Posterior vena cava (tissue), 2 donors: ENCODE measurements at places on chromosomes 5 and 9. TPM values are rescaled to one million over a fixed set of nuclear protein-coding genes. Genes with fewer than 3 reads are reported as not detected.

The ABCA2 gene
- total RNA-seq: 30.8 TPM

The PCDHB13 gene
- total RNA-seq: 3.9 TPM

The RAD1 gene
- total RNA-seq: 15.8 TPM

The PRDM9 gene
- total RNA-seq: not detected

The SPATA31A3 gene
- total RNA-seq: not detected

The PCDHGA7 gene
- 4.0 TPM for total RNA-seq

The SH3TC2 gene
- total RNA-seq: 0.93 TPM

The RASGEF1C gene
- 0.24 TPM for total RNA-seq

The STARD4 gene
- 21.9 TPM for total RNA-seq

The IFNE gene
- total RNA-seq: not detected

The GDA gene
- total RNA-seq: not detected

The SOHLH1 gene
- total RNA-seq: not detected

The GRXCR2 gene
- not detected for total RNA-seq

The TICAM2 gene
- total RNA-seq: 7.9 TPM

The SLC6A18 gene
- not detected for total RNA-seq

The HAVCR1 gene
- total RNA-seq: 0.19 TPM

The EPB41L4B gene
- total RNA-seq: 0.28 TPM

The CTSL gene
- 176 TPM for total RNA-seq

The CD74 gene
- 566 TPM for total RNA-seq

The ANXA1 gene
- 331 TPM for total RNA-seq

The LAMC3 gene
- 0.29 TPM for total RNA-seq

The LRRTM2 gene
- total RNA-seq: 0.10 TPM

The RASEF gene
- 1.00 TPM for total RNA-seq

The LCP2 gene
- 25.0 TPM for total RNA-seq

The CXCL14 gene
- 52.6 TPM for total RNA-seq

The CHD1 gene
- total RNA-seq: 39.9 TPM

The CER1 gene
- not detected for total RNA-seq

The ZNF462 gene
- 20.0 TPM for total RNA-seq

The SAXO1 gene
- 0.05 TPM for total RNA-seq

The ALDH1A1 gene
- 235 TPM for total RNA-seq

The EHMT1 gene
- total RNA-seq: 56.2 TPM

The BTNL8 gene
- not detected for total RNA-seq

The FRRS1L gene
- 2.6 TPM for total RNA-seq

The ANKRD55 gene
- total RNA-seq: 0.79 TPM

The CDH9 gene
- not detected for total RNA-seq

The TRIO gene
- 181 TPM for total RNA-seq

The GABRB2 gene
- 0.86 TPM for total RNA-seq

The NEUROG1 gene
- total RNA-seq: not detected

The TIMD4 gene
- total RNA-seq: 0.42 TPM

The NLN gene
- total RNA-seq: 17.6 TPM

The CYSRT1 gene
- total RNA-seq: 0.32 TPM

The NPR2 gene
- 47.1 TPM for total RNA-seq

The CFAP157 gene
- total RNA-seq: 0.14 TPM

The PMPCA gene
- 30.8 TPM for total RNA-seq
